Stimulated activated CD8-positive, alpha-beta memory T cell treated with anti-CD3 and anti-CD28 coated beads, Interleukin-7, amount 100 ng/mL, for 1 hour (primary cell): ENCODE measurements at places on chromosomes 5 and 9.

DNA sequence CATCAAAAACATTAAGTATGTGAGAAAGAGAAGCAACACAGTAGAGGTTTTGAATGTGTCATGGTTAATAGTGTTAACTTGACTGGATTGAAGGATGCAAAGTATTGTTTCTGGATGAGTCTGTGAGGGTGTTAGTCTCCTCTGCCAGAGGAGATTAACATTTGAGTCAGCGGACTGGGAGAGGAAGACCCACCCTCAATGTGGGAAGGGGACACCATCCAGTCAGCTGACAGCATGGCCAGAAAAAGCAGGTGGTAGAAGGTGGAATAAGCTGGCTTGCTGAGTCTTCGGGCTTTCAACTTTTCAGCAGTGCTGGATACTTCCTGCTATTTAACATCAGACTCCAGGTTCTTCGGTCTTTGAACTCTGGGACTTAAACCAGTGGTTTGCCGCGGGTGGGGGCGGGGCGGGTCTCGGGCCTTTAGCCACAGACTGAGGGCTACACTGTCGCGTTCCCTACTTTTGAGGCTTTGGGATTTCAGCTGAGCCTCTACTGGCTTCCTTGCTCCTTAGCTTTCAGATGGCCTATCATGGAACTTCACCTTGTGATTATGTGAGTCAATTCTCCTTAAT is 309.9 kb upstream of the ST8SIA4 start:
- no peak for DNase-seq

GRCh38 chr5:92023555-92023954 is 640.4 kb upstream of the ARRDC3 start:
- DNase-seq, result no peak

- DNase-seq, result no peak
These were observed 7.0 kb downstream of the SQSTM1 start for GRCh38 chr5:179827680-179828079.

DNA sequence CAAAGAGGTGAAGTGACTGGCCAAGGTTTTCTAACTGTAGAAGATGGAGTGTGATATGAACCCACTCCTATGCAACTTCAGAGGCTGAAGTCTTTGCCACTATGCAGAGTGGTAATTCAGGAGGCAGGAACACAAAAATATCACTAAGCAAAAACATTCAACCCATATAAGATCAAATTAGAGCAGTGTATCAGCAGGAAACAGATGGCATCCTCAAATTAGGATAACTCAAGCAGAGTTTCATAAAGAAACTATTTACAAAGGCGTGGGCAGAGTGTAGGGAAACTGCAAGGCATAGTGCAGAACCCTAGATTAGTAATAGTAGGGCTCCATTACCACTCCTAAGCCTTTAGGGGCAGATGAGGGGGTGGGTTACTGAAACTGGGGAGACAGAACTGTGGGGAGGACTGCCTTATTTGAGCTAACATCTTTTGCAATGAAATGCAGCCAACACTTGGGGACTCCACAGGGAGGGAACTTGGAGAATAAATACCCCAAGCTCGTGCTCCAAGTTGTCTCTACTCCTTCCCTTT is 72.2 kb downstream of the PTTG1 start:
- DNase-seq, result no peak

DNA sequence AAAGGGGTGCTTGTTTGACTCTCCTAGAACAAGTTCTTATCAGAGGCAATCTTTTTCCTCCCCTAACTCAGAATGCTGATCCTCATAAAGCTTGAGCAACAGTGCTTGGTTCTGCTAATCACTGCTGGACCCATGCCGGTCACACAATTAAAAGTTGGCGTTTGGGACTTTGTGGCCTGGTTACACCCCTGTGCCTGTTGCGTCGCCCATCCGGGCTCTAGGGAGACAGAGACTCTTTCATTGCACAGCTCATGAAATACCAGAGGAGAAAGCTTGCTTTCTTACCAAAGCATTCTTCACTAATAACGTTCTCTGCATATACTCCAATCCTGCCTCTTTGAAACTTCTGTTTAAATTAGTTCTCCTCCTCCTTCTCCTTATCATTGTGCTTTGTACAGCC is 301.1 kb downstream of the NR3C1 start:
- DNase-seq, result no peak

DNA sequence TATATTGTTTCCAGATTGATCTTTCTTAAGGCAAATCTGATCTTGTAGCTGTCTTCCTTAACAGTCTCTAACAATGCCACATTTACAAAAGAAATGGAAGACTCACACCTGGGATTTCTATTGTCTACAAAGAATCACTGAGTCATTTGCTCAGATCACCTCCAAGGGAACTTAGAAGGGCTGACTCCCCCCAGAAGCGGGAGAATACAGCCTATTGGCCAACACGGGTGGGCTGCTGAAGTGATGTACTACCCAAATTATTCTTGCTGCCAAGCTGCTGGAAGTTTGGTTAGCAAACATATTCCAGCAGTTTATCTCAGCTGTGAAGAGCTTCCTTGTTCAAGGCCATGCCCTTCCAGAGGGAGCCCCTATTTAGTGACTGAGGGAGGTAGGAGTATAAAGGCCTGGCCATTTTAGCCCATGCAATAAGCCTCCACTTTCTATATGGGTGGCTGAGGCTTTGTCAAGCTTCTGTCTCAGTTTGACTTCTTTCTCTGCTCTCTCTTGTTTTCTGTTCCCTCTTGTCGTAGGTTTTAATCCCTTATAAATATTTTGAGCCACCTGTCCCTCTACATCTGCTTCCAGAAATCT is 379.4 kb downstream of the PRR16 start:
- no peak for DNase-seq

- DNase-seq, result no peak
These were observed 74.7 kb downstream of the TEK start for GRCh38 chr9:27183701-27184100.

DNA sequence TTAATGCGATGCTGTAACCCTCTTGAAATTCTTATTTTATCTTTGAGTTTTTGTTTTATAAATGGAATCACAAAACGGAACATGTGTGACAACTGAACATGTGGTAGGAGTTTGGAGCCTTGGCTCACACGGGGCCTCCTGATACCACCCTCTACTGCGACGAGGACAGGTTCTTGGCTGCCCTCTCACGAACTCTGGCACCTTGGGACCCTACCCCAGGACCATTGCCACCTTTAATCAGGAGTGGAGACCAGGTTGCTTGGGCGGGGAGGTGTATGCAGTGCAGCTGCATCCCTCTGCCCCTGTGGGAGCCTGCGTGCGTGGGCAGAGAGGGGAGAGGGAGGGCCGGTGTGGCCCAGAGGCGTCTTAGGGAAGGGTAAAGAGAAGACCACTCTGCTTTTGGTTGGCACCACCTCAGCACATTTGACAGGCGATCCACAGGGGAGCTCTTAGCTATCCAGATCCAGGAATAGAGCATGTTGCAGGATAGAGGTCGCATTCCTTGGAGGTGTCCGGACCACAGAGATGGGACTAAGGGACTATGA is 753.9 kb upstream of the PTPRD start:
- no peak for DNase-seq

GRCh38 chr9:128701227-128701854 is 962 bp upstream of the PKN3 start:
- no peak for DNase-seq

- no peak for DNase-seq
These were observed 18.0 kb downstream of the MTRR start for GRCh38 chr5:7886849-7887475.

GRCh38 chr9:131422241-131422792 is 28.4 kb downstream of the PRRC2B start:
- DNase-seq, result no peak
